ENCODE measurements at places on chromosomes 5 and 9.

DNA sequence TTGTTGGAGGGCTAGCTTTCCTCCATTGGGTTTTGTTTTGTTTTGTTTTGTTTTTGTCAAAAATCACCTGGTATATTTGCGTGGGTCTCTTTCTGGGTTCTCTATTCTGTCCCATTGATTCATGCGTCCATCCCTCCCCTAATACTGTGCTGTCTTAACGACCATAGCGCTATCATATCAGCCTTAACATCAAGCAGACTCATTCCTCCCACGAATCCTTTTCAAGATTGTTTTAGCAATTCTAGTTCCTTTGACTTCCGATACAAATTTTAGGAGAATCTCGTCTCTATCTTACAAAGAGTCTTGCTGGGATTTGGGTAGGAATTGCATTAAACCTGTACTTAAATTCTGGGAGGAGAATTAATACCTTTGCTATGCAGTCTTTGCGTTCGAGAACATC lies 31.1 kb upstream of the RNF130 start:
- no peak for DNase-seq

- no peak for DNase-seq
These were observed 1.4 kb downstream of the PCDHGC5 start for GRCh38 chr5:141490271-141490670.

- DNase-seq: no peak
These were observed 193.8 kb upstream of the TRIM32 start for GRCh38 chr9:116493183-116493860.

DNA sequence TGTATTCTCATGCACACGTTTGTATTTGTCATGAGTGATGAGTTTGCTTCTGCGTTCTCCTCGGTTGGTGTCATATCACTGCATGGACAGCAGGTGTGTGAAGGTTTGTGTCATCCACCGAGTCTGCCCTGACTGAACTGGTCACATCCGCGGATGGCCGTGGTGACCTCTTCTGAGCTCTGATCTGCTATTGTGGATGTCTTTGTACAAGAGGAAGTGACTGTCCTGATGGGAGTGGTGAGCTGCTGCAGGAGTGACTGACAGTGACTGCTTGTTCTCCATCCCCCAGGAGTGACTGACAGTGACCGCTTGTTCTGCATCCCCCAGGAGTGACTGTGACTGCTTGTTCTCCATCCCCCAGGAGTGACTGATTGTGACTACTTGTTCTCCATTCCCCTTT lies 69.9 kb downstream of the EHMT1 start:
- no peak for DNase-seq

DNA sequence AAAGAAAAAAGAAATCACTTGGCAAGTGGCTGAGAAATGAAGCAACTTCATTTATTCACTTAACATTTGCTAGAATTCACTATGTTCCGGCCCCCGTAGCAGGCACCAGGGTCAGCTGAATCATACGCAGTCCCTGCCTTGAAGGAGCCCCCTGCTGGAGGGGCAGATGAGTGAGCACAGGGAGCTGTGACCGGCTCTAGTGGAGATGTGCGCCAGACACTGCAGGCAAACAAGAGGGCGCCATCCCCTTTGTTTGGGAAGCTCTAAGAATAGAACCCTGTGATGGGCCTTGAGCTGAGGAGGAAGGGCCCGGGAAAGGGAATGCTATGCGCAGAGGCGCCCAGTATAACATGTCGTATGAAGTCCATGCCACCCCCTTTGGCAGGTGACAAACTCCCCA lies 20.2 kb upstream of the RPL26L1 start:
- no peak for DNase-seq

- DNase-seq: no peak
These were observed 182.2 kb downstream of the MAPKAP1 start for GRCh38 chr9:125524583-125525355.

- DNase-seq: no peak
These were observed 83.0 kb downstream of the MARCHF3 start for GRCh38 chr5:126947146-126948010.

DNA sequence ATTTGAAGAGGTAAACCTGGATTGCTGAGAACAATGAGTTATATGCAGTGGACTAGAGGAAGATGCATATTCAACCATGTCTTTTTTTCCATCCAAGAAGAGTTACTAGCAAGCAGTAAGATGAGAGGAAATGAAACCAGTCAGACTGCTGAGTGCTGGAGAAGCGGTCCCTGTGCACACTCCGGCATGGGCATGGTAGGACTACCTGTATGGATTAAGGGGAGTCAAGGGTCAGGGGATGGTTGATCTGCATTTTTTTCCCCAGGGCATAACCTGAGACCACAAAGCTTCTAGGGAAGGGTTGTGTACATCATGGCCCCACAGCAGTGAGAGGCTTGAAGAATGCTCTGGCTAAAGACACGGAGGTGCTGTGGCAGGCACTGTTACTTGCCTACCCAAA lies 76.6 kb upstream of the ZNF169 start:
- DNase-seq: no peak

DNA sequence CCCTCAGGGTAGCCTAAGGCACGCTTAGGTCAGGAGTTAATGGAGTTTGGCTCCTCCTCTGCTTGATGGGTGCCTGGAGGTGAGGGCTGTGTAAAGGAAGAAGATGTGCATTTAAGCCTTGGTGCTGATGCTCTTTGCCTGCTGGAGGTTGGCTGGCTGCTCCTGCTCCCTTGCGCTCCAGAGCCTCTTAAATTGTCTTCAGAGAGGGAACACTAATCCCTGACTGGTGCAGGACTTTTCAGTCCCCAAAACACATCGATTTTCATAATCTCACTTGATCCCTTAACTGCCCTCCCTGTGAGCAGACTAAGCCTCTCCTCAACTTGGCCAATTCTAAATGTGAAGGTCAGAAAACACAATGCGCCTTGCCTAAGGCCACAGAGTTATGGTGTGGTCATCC lies 16.2 kb upstream of the TCOF1 start:
- DNase-seq: no peak

DNA sequence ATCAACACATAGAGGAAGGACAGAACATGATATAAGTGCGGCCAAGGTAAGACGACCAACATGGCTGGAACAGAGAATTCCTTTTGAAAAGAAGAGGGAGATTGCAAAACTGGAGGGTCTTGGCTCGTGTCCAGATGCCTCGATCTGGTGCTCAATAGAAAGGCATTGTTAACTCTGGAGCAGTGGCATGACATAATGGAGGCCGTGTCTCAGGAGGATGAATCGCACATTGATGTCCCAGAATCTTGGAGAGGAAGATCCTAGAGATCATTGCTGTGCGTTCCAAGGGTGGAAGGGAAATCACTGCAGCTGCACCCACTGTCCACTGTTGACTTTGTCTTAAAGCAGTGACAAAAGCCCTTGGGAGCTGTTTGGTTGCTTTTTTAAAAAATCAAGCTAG lies 30.9 kb downstream of the GRAMD2B start:
- no peak for DNase-seq

- DNase-seq: peak; percentile 16
These were observed 68.2 kb downstream of the LRSAM1 start for GRCh38 chr9:127519301-127520166.

DNA sequence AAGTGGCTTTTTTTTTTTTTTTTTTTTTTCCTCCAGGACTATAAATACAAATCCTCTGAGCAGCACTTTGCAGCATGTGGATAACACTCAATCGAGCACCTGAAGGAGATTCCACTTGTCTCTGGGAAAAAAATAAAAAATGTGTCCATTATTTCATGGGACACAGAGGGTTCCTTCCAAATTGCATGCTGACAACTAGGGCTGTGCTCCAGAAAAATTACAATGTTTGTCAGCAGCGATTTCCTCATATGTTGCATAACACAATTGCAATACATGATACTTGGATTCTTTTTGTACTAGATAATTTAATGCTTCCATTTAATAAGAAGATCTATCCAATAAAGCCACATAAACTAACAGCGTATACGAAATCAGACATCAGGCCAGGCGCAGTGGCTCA lies 84.4 kb downstream of the CDH18 start:
- no peak for DNase-seq

GRCh38 chr5:134113902-134114875 lies at the start of gene TCF7:
Gene TCF7, plus strand, starts transcription at chr5:134114681. Its CDS starts 226 bp downstream, at chr5:134114907.
- peak; percentile 66 for DNase-seq

GRCh38 chr9:89793551-89793950 lies 188.7 kb downstream of the GADD45G start:
- no peak for DNase-seq

DNA sequence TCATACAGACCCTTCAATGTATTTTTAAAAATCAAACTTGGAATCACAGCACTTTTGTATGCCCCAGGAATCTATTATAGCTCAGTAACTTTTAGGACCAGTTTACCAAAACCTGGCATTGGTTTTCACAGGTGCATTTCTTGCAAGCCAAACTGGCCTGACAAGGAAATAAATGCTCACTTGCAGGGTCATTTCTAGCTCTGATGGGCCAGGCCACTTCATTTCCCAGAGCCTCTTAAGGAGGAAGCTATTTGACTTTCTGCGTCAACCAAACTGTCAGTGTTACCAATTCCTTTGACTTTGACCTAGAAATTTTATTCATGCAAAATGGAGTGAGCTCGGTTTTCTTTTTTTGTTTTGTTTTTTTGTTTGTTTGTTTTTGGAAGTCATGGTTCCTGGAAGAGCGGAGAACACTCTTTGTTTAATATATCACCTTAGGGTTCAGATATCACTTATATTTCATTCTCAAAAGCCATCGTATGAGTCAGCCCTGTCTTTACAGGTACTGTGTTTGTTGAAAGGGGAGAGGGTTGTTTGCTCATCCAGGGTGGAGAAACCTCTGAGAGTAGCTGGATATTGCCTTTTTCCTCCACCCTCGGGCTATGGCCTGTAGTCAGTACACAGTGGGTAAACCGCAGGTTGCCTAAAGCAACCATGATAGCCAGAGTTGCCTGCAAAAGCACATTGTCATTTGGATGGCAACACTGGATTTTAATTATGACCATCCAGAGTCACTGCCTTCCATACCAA lies 58.9 kb downstream of the GNA14 start:
- no peak for DNase-seq

DNA sequence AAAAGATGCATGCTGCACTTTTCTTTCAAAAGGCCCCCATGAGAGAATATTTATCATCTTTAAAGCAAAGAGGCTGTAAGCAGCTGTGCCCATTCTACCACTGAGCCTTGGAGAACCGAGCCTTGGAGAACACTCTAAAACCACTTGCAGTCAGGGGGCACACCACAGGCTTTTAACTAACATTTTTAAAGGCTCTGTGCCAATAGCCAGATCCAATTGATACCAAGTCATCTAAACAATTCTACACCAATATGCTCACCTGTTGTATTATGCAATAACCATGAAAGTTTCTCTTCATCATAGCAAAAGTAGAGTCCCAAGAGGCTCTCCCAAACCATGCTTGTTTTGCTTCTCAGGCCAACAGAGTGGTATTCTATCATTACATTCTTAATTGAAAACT lies 1090.5 kb upstream of the SEMA6A start:
- DNase-seq: no peak

GRCh38 chr9:112787978-112788377 lies 37.4 kb downstream of the SNX30 start:
- no peak for DNase-seq

- DNase-seq: no peak
These were observed 8.1 kb upstream of the OMD start for GRCh38 chr9:92432350-92432749.

DNA sequence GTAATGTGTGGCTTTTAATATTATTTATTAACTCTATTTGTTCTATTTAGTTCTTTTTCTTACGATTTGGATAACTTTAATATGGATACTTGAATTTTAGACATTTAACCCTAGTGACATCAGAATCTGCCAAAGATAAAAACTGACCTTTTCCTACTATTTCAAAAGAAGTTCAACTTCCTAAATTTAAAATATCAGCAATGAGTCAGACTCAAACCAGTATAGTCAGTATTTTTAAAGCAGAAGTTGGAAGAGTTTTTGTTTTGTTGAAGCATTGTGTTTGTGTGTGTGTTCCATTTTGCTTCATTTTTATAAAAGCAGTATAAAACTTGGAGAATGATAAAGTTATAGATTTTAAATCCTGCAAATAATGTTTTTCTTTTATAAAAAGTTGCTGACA lies 251.8 kb upstream of the RASA1 start:
- no peak for DNase-seq

GRCh38 chr9:22165144-22165543 lies 156.0 kb upstream of the CDKN2B start:
- DNase-seq: no peak

DNA sequence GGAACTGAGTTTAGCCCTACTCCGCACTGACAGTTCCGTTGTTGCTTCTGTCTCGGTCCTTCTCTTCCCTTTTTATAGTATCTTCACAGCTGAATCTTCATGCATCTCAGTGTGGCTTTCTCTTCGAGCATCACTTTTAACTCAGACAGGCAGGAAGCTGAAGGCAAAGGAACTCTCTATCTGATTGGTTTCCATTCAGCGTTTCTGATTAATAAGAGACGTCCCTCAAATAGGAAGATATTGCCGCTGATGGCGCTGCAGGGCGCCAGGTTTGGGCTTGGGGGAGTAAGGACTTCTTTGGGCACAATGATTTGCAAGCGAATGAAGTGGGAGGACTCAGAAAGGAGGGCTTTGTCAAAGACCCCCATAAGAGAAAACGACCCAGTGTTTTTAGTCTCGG lies at the start of gene CDH9:
Gene CDH9, minus strand, starts transcription at position 111 of the 400 bp plus-strand sequence. CDS start 50,253 bp downstream, outside the sequence.
- no peak for DNase-seq

- no peak for DNase-seq
These were observed 40.1 kb upstream of the CCNH start for GRCh38 chr5:87452837-87453236.

DNA sequence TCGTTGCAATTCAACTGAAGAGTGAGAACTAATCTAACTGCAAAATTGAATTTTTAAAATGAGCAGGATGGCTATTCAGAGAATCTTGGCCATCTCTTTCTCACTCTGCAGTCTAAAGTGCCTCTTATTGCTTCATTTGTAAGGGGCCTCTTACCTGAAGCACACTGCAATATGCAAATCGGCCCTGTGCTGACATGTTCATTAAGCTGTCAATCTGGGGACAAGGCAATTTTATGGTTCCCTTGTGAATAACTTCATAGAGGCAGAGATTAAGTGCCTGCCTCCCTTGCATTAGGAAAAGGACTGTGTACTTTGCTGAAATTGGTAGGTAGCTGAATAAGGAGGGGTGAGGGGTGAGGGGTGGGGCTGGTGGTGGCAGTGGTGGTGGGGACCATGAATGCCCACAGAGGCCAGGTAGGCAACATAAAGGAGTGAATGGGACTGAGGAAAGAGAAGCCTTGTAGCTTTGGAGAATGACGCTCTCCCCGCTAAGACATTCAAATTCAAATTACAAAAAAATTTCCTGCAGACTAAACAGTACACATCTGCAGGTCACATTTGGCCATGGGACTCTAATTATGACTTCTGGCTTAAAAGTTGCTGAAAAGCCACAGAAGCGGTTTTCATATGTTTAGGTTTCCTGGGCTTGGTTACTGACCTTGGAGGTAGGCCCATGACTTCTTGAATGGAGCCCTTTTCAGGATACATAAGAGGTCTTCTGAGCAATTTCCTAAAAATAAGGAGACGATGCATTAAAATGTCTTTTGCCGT lies 25.0 kb downstream of the TNFSF8 start:
- DNase-seq: no peak

- no peak for DNase-seq
These were observed 57.7 kb upstream of the EGFL7 start for GRCh38 chr9:136604823-136605525.

GRCh38 chr9:82882748-82883147 lies 180.2 kb downstream of the RASEF start:
- DNase-seq: no peak

Data from activated T-helper 1 cell treated with anti-CD3 and anti-CD28 coated beads, Interleukin-12 subunit alpha, Interleukin-12 subunit beta, Interleukin-2, Interleukin-4 antibody, amounts not matched to agents 30 ng/mL and 10 ng/mL and 1 ng/mL, durations not matched to agents 14 hours and 24 hours and 36 hours (primary cell).